ENCODE measurements at places on chromosomes 2 and 18. TPM values are rescaled to one million over a fixed set of nuclear protein-coding genes. Genes with fewer than 3 reads are reported as not detected.

DNA sequence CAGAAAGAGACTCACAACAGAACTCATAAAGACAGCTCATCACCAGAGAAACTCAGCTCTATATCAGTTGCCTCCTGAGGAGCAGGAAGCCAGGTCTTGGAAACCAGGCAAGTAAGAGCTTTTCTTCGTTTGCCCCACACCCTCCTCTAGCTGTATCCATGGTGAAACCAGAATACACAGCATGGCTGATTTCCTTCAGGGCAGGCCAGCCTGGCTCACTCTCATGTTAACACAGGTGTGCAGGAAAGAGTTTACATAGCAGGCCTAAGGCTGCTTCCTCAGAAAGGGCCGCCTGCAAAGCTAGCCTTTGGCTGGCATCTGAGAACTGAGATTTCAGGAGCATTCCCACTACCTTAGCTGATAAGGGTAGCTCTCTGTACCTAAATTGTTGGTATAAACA is 65.7 kb downstream of the KLHL14 start:
- no peak for DNase-seq
- H3K4me1 ChIP-seq = no peaks in the 10 kb centered on the region
- no peaks in the 10 kb centered on the region for H3K36me3 ChIP-seq

- no peak overlapping the region for H3K4me3 ChIP-seq
- H3K27me3 ChIP-seq = no peaks in the 10 kb centered on the region
- DNase-seq = no peak
- H3K36me3 ChIP-seq = no peaks in the 10 kb centered on the region
- H3K27ac ChIP-seq = no peak overlapping the region
Observed at GRCh38 chr18:22670914-22671313, 253.2 kb upstream of the CTAGE1 start.

DNA sequence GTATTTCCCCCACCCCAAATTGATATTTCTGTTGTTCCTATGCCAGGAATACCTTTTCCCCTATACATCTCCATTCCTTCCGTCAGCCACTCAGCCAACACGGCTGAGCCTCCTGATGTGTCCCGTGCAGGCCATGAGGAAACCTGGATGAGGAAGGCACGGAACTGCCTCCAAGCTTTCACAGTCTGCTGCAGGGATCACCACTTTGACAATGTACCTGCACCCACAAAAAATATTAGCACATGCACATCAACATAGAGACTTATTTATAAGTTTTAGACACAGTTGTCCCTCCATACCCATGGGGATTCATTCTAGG is 101.4 kb upstream of the PPP1CB start:
- DNase-seq = no peak
- peaks cover 61% of the 10 kb centered on the region for H3K4me1 ChIP-seq

- peaks cover 10% of the 10 kb centered on the region for H3K36me3 ChIP-seq
- H3K4me1 ChIP-seq = peaks cover 89% of the 10 kb centered on the region
- peak; percentile 90 for DNase-seq
- no peaks in the 10 kb centered on the region for H3K27me3 ChIP-seq
- peak overlapping the region; percentile 99 for H3K27ac ChIP-seq
Observed at GRCh38 chr2:95030496-95030895, 5.0 kb downstream of the MAL start.

DNA sequence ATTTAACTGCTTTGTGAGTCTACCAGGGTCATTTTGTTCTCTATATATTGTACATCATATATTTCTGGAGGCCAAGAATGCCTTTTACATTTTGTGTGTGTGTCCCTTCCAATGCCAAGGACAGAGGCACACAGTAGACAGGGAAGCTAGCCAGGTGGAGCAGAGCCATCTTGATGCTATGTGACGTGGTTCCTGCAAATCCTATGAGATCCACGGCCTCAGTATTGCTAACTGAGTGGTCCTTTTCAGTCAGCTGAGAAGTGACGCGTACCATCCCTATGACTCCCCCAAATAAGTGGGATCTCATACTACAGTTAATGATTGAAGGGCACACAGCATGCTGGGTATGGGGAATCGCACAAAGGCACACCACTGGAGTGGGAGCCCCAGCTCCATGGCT is 27.3 kb downstream of the CCDC141 start:
- DNase-seq = no peak
- H3K27me3 ChIP-seq = no peaks in the 10 kb centered on the region
- no peaks in the 10 kb centered on the region for H3K4me1 ChIP-seq
- H3K4me3 ChIP-seq = no peak overlapping the region

DNA sequence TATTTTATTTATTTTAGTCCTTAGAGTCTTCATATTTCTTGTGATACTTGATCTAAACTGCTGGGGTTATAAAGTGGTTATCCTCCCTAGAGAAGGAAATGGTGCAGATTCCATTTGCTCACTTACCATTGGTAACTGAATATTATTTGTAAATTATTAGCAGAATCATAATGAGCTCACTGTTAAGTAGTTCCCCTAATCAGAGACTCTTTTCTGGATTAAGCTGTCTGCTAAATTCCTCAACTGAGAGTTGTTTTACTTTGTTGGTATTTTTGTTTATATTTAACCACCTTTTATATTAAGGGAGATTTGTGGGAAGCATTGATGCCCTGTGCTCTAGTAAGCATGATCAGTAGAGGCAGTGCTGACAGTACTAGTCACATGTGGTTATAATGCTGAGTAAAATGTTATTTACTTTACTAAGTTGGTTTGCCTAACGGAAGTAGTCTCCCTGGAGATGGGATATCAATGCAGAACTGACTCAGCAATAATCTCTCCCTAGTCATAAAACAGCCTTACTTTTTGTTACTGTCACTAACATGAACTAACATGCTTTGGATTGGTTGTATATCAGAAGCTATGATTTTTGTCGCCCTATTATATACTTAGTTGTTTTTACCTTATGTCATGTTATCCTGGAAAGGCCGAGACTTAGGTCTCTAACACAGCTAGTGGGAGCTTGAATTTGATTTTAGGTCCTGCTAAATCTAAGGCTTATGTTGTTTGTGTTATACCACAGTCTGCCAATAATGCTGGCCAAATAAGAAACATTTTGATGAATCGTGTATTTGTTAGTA is 166.7 kb downstream of the MCFD2 start:
- 0 out of 2 replicates have a peak overlapping the region, but pooled peaks have one; percentile 8 for H3K27ac ChIP-seq
- no peaks in the 10 kb centered on the region for H3K27me3 ChIP-seq
- no peak overlapping the region for H3K4me3 ChIP-seq
- H3K36me3 ChIP-seq = 0 out of 2 replicates have a peak, but pooled peaks cover 6% of the 10 kb centered on the region
- H3K4me1 ChIP-seq = peaks cover 20% of the 10 kb centered on the region
- DNase-seq = peak; percentile 63

GRCh38 chr2:23002234-23002633 is 382.7 kb upstream of the KLHL29 start:
- no peak overlapping the region for H3K4me3 ChIP-seq
- no peaks in the 10 kb centered on the region for H3K4me1 ChIP-seq
- no peaks in the 10 kb centered on the region for H3K27me3 ChIP-seq

GRCh38 chr18:47912794-47913585 is 17.5 kb downstream of the SMAD2 start:
- H3K4me3 ChIP-seq = no peak overlapping the region
- peaks cover 12% of the 10 kb centered on the region for H3K36me3 ChIP-seq
- no peaks in the 10 kb centered on the region for H3K27me3 ChIP-seq
- DNase-seq = no peak
- H3K4me1 ChIP-seq = 0 out of 2 replicates have a peak, but pooled peaks cover 5% of the 10 kb centered on the region
- no peak overlapping the region for H3K27ac ChIP-seq

DNA sequence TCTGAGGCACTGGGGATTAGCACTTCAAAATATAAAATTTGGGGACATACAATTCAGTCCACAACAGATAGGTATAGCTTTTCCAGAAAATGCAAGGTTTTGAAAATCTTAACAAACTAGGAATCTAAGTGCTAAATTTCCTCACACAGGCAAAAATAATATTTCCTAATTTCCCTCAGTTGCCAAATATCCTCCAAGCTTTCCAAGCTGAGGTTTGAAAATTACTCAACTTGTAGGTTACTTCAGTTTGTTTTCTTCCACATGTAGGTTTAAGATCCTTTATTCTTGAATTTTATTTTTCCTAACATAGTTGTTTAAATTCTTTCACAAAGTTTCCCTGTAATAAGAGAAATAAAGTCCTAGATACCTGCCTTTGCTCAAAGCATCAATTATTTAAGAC is 192.9 kb upstream of the NRXN1 start:
- no peak for DNase-seq
- no peaks in the 10 kb centered on the region for H3K36me3 ChIP-seq
- H3K4me1 ChIP-seq = no peaks in the 10 kb centered on the region
- no peaks in the 10 kb centered on the region for H3K27me3 ChIP-seq
- H3K27ac ChIP-seq = no peak overlapping the region

Gene DTNA
- total RNA-seq = not detected

Gene SLC38A11
- not detected for total RNA-seq

Gene FBLN7
- total RNA-seq = 0.70 TPM

Gene CRACDL
- 29.6 TPM for total RNA-seq

Gene DAW1
- total RNA-seq = 1.8 TPM

Gene IGFBP5
- 10.0 TPM for total RNA-seq

Gene C1GALT1C1L
- 4.6 TPM for total RNA-seq

Gene COLEC12
- total RNA-seq = not detected
